Mesothelial cell of epicardium (in vitro differentiated cells): ENCODE measurements at places on chromosomes 12 and 14. TPM values are rescaled to one million over a fixed set of nuclear protein-coding genes. Genes with fewer than 3 reads are reported as not detected.

- no peak for DNase-seq
These were observed 2.7 kb downstream of the RSRC2 start for GRCh38 chr12:122523846-122524718.

DNA sequence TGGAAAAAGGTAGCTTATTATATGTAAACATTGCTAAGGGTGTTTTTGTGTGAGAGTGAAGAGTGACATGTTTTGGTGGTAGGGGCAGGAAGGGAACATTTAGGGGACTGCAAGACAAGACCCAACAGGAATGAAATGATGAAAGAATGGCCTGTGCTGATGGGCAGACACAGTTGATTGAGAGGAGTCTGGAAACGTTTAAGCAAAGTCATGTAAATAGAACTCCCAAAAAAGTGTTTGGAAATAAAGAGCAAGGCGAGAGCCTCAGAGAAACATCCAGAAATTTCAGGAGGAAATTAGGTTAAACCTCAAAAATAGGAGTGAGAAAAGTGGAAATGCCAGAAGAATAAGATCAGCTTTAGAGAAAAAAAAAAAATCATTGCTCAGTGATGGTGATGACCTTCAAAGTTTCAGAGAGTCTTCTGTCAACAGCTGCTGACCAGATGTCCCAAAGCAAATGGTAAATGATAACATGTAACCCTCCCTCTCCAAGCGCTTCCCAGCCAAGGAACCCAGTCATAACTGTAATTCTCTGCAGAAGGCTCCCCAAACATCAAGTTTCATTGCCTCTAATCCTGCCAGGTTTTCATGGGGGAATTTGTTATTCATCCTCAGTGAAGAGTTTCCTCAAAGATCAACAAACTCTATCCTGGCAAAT lies 223.2 kb upstream of the FAR2 start:
- no peak for DNase-seq

- DNase-seq = no peak
These were observed 20.7 kb upstream of the CD69 start for GRCh38 chr12:9781360-9781759.

- DNase-seq = no peak
These were observed 131.8 kb downstream of the NPAS3 start for GRCh38 chr14:33070475-33070874.

DNA sequence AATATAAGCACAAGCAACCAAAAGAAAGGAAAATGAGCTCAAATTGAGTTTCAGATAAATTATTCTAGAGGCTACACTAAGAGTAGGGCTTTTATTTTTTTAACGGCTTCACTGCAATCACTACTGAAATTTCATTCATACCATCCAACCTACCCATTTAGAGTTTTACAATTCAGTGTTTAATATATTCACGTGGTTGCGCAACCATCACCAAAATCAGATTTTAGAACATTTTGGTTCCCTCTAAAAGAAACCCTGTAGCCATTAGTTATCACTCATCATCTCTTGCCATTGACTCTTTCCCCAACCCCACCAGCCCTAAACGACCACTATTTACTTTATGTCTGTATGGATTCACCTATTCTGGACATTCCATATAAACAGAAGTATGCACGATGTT lies 401.5 kb downstream of the MDGA2 start:
- no peak for DNase-seq

DNA sequence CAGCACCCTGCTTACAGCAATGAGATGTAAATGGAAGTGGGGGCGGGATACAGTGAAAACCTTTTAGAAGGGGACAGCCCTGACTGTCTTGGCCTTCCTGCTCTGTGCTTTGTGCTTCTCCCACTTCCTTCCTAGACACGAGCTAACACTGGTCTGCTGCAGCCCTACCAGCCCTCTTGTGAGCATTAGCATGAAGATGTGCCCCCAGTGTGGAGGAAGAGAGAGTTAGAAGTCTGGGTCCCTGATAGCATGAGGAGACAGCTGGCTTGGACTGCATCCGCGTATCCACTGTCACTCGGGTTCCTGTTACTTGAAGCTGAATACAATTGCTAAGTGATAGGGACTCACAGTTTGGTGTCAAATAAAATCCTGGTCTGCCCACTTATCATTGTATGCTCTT lies 248.1 kb upstream of the SOX5 start:
- no peak for DNase-seq

GRCh38 chr12:103928682-103929045 lies 1.5 kb upstream of the HSP90B1 start:
- DNase-seq = no peak

GRCh38 chr14:100604709-100605108 lies 17.5 kb upstream of the BEGAIN start:
- no peak for DNase-seq

- no peak for DNase-seq
These were observed 1.7 kb upstream of the KCNJ8 start for GRCh38 chr12:21776175-21776574.

- no peak for DNase-seq
These were observed 430.3 kb upstream of the PDE3A start for GRCh38 chr12:19938031-19938430.

DNA sequence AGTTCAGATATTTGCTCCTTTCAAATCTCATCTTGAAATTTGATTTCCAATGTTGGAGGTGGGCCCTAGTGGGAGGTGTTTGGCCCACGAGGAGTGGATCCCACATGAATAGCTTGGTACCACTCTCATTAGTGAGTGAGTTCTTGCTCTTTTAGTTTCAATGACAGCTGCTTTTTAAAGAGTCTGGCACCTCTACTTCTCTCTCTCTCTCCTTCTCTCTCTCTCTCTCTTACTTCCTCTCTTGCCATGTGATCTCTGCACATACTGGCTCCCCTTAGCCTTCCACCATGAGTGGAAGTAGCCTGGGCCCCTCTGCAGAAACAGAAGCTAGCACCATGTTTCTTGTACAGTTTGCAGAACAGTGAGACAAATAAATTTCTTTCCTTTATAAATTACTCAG lies 25.1 kb downstream of the GPR65 start:
- no peak for DNase-seq

- DNase-seq = no peak
These were observed 118.2 kb downstream of the ZFP36L1 start for GRCh38 chr14:68674538-68675232.

- no peak for DNase-seq
These were observed 7.4 kb downstream of the ASCL1 start for GRCh38 chr12:102964872-102965271.

DNA sequence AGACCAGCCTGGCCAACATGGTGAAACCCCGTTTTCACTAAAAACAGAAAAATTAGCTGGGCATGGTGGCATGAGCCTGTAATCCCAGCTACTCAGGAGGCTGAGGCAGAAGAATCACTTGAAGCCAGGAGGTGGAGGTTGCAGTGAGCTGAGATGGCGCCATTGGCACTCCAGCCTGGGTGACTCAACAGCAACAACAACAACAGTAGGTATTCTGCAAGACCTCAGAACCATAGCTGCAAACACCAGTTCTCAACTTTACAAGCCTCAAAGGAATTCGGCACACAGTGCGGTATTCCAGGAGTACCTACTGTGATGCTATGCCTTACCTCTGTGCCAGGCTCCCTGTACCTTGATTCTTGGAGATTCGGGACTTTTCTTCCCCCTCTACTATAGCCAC lies 15.8 kb downstream of the FOXN3 start:
- no peak for DNase-seq

DNA sequence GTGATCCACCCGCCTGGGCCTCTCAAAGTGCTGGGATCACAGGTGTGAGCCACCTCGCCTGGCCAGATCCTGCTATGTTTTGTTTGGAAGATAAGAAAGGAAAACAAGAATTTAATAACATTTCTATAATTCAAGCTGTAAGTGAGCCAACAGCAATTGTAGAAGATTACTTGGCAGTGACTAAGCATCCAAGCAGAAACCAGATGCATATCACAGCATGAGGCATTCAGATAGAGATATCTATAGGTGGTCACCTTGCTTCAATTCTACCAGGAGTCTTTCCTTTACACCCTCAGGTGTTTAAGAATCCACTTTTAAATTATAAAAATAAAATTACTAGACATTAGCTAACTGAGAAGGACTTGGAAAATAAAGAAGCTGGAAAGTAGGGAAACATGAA lies 83.9 kb upstream of the ATF7IP start:
- DNase-seq = no peak

- DNase-seq = no peak
These were observed 65.2 kb upstream of the CNOT2 start for GRCh38 chr12:70178038-70178437.

GRCh38 chr12:52879394-52880351 lies 25.2 kb downstream of the KRT8 start:
- peak; percentile 81 for DNase-seq

DNA sequence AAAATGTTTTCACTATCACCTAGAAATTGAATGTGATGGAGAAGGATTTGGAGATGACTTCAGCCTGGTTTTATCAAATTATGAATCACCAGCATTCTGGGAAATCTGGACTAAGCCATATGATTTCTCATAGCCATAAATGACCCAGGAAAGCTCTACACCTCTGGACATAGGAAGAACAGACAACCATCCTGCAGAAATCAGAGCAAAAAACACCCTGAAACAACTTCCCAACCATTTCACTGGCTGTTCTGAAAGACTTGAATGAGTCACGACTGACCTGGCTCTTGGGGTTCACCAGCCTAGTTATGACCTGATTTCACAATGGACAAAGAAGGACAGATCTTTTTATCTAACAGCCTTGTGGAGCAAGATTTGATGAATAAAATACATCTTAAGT lies 123.8 kb downstream of the KCNH5 start:
- DNase-seq = no peak

P2RX7 gene
- 0.40 to 0.75 TPM (median 0.50 TPM) in 3 replicates for total RNA-seq

RPGRIP1 gene
- 0.29 to 0.35 TPM (median 0.29 TPM) in 3 replicates for total RNA-seq

TEX52 gene
- total RNA-seq = not detected in 3 replicates
